ENCODE measurements at places on chromosomes 4 and X. TPM values are rescaled to one million over a fixed set of nuclear protein-coding genes. Genes with fewer than 3 reads are reported as not detected.

Gene CDKL2
- 2.9 TPM for total RNA-seq

DNA sequence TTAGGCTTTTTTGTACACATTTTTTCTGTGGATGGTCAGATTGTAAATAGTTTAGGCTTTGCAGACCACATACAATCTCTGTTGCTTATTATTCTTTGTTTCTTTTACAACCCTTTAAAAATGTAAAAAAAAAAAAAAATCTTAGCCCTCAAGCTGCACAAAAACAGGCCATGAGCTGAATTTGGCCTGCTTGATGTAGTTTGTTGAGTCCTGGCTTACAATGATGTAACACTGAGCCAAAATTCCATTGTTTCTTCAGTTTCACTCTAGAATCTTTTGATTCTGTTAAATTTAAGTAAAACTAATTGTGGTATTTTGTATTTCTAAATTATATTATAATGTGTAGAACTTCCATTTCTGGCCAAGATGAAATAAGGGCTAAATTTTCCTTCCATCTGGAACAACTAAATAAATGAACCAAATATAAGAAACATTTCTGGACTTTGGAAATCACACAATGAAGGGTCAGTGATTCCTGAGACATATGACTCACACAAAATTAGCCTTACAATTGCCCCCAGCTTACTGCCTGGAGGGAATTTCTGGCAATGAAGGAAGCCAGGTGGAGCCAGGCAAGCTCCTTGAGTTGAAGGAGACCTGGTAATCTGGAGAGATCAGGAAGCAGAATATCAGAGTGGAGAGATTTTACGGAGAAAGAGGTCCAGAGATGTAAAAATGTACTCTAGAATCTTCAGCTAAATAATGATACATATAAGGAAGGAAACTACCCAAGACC, 29.8 kb downstream of the IQCM start:
- DNase-seq: peak; percentile 24

DNA sequence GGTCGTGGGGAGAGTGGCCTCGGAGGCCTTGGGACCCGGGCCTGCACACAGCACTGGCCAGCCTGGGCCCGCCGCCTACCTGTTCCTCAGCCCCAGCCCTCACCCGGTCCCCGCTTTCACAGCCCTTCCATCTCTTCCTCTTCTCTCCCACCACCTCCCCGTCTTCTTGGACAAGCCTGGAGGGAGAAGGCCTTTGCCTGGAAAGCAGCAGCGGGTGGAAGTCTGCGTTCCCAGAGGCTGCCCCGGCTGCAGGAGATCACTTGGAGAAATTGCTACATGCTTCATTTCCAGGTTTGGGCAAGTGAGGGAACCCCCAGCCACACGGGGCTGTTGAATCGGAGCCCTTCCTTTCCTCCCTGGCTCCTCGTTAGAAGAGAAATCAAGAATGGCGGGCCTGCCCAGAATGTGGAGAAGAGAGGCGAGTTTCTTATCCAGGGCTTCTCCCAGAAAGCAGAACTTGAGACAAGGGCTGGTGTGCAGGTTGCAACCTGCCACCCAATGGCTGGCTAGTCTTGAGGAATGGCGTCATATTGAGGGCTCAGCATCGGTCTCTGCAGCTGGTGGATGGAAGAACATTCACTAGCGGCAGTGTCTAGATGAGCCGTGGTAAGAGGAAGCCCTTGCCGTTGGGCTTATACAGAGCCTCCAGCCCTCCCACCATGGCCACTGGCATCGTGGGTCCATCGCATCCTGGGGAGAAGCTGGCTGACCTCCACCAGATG, 1.2 kb upstream of the PDZD4 start:
- no peak for DNase-seq

GRCh38 chr4:125520258-125520990, 205.7 kb downstream of the FAT4 start:
- DNase-seq: peak; percentile 3

- peak; percentile 33 for DNase-seq
Measured at GRCh38 chr4:77104791-77105540, 29.2 kb upstream of the CCNI start.

Gene RNF212
- total RNA-seq: not detected

Gene CLNK
- not detected for total RNA-seq

Gene CXCL13
- total RNA-seq: not detected

Gene RBM47
- total RNA-seq: 8.5 TPM

DNA sequence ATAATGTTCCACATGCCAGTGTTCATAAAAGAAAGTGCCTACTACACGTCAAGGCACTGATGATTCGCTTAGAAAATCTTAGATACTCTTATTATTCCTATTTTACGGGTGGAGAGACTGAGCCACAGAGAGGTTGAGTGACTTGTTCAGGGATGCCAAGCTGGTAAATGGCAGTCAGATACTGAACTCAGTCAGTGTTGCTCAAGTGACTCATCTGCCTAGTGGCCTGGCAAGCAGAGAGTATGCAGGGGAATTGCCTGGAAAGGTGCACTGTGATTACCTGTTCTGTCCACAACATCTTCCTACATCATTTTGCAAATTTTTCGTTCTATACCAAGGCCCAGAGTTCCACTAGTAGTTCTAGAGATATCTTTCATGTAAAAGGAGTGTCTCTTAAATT, 68.4 kb downstream of the RAPGEF2 start:
- DNase-seq: peak; percentile 9

DNA sequence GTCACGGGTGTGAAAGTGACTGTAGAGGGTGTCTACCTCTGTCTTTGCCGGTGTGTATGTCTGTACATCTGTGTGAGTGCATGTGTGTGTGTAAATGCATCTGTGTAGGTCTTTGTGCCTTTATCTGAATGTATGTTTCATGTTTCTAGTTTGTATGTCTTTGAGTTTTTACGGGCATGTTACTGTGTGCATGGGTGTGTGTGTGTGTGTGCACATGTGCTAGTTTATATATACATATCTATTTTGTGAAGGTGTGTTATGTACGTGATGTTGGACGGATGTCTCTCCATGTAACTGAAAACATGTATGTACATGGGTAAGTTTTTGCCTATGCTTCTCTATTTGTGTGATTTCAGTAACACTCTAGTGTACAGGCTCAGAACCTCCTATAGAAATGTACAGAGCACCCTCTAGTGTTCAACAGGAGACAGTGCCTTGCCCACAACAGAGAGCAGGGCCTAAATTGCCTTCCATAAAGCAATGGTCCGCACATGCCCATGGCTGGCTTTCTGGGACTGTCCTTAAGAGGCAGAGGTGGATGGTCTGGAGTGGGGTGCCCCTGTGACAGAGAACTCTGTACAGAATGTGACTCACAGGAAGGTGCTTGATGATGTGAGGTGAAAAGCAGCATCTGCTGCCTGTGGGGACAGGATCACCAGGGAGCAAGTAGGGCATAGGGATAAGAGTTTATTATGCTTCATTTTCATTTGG, 343.5 kb downstream of the RAPGEF2 start:
- DNase-seq: peak; percentile 69

Gene WFS1
- 28.4 TPM for total RNA-seq

DNA sequence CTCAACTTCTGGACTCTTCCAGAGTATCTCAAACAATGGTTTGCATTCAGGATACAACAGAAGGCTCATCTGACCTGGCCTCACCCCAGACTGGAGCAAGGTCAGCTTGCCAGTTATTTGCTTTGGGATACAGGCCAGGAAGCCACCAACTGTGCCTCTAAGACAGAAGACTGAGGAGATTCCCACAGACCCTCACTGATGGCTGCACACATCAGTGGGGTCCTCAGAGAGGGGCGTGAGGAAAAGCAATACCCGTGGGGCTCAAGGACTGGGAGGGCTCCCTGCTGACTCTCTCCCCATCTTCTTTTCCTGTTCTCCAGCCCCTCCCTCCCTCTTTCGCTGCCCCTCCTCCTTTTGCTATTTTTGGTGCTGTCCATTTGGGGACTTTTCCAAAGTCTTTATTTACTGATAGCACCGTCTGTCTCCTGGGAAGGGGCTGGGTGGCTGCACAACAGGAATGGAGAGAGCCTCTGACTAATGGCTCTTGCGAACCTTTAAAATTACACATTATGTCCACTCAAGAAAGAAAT, 23.2 kb downstream of the RELL1 start:
- peak; percentile 68 for DNase-seq

Gene PABPC1L2B
- not detected for total RNA-seq

Gene CSAG3
- total RNA-seq: 2.2 TPM

DNA sequence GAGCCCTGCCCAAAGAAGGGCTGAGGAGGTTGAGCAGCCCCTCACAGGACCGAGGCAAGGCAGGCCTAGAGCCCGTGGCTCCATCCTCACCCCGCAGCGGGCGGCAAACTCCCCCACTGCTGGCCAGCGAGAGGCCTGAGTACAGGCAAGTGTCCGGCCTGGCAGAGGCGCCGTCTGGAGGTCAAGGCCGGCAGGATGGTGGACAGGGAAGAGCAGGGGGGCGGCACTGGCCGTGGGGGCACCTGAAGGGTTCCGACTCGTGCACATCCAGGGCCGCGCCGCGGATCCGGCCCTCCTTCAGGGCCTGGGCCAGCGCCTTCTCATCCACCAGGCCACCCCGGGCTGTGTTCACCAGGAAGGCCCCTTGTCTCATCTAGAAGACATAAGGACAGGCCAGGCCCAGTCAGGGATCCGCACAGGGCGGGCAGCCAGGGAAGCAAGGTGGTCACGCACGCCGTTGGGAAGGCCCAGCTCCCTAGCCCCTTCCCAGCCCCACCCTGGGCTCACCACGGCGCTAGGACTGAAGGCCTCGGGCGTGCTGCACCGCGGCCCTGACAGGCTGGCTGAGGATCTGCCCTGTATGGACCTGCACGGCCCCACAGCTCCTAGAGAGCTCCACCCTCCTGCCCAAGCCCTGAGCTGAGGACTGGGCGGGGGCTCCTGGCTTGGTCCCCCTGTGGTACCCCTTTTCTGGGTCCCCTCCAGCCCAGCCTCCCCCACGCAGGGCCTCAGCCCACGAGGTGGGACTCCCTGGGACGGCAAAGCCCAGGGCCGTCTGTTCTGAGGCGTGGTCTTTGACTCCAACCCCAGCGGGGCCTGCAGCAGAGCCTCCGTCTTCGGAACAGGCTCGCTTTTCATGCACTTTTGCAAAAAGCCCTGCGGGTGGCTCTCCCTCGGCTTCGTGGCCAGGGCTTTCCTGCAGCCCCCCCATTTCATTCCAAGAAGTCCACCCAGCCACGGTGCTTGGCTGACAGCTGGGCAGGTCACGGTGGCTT, 34.5 kb downstream of the CTBP1 start:
- DNase-seq: no peak

DNA sequence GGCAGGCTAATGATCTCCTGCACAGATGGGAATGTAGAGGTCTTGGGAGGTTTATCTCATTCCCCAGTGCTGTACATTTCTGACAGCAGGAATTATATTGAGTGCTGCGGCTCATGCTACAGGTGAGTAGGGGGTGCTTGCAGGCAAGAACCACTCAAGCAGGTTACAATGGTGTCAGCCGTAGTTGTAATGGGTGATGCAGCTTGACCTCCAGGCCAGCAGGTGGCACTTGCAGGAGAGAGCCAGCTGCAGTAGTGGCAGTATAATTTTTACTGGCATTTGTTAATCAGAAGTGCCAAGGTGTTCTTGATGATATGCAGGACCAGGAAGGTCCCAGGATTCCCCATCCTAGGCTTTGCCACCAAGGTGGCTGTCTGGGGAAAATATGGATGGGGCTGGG, 759.6 kb upstream of the NDST4 start:
- no peak for DNase-seq

DNA sequence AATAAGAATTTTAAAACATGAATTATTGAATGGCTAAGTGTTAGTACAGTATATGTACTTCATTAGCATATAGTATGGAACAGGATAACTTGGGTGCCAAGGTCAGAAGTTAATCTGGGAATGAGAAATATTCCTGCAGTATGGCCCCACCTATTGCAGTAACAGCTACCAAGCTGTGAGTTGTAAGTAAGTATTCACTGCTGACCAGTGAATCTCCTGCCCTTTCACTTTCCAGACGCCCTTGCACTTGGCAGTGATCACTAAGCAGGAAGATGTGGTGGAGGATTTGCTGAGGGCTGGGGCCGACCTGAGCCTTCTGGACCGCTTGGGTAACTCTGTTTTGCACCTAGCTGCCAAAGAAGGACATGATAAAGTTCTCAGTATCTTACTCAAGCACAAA, 105.1 kb downstream of the NFKB1 start:
- DNase-seq: no peak

GRCh38 chr4:150256841-150257730, 178.8 kb downstream of the DCLK2 start:
- DNase-seq: no peak

DNA sequence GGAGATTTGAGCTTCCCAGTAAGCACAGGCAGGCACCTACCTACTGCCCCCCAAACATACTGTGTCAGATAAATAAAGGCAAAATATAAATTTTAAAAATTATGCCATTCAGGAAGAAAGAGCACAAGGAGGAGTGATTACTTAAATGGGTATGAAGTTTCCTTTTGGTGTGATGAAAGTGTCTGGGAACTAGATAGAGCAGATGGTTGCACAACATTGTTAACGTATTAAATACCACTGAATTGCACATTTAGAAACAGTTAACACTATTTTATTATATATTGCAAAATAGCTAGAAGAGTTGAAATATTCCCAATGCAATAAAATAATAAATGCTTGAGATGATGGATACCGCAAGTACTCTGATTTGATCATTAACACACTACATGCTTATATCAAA, 374.7 kb upstream of the FGF13 start:
- no peak for DNase-seq

GRCh38 chr4:94806376-94806775, 48.6 kb downstream of the BMPR1B start:
- no peak for DNase-seq

DNA sequence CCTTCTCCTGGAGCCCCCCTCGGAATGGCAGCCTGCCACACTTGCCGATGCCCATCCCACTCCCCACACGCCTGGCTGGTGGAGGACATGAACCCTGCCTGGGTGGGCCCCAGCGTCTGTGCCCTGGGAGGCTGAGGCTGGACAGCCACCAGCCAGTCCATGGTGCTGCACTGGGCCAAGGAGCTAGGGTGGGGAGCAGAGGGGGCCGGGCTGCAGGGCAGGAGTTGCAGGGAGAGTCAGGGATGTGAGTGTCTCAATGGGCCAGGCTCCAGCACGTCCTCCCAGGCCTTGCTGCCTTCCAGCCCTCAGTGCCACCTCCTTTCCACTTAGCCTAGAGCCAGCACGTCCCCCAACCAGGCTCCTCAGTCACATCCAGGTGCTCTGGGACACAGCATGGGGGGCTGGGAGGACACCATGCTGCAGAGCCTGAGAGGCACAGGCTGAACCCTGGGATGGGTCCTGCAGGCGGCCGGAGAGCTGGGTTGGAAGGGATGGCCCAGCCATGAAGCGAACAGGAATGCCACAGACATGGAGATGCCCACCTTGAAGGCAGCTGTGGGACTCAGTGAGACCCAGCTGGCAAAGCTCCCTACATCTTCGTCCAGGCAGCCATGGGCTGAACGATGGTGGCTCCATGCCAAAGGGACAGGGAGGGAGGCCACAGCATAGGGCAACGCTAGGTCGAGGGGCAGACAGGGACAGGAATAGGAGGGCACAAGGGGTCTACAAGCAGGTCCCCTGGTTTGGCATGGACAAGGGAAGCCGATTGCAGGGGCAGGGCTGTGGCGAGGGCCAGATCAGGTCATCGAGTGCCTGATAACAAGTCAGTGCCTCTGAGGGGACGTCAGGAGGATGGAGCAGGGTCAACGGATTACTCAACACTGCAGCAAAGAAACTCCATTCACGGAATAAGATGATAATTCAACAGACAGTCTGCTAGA, 30.1 kb upstream of the MXD4 start:
- no peak for DNase-seq

GRCh38 chr4:17398035-17398434, 113.9 kb downstream of the QDPR start:
- DNase-seq: no peak
